ENCODE measurements at places on chromosomes 7 and 10.
A peak's percentile ranks its signal among the peaks of the same experiment; 100 is the strongest.

GRCh38 chr7:36636126-36636525 lies 88.2 kb downstream of the AOAH start:
- no peak for DNase-seq

DNA sequence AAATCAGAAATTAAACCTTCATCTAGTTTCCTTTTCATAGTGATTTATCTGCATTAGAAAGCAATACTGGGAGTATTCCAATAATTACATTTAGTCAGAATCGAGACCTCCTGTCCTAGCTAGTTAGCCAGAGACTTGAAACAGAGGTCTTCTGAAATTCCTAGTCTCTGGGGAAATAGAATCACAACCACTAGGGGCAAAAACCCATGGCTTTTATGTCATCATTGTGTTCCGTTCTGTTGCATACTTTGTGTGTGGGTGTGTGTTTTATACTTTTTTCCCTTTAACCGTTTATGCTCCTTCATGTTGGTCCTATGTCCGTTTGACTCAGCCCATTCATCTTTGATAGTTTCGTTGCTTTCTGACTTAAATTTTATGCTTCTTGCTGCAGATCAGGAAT lies 79.8 kb downstream of the RALA start:
- DNase-seq, result no peak

DNA sequence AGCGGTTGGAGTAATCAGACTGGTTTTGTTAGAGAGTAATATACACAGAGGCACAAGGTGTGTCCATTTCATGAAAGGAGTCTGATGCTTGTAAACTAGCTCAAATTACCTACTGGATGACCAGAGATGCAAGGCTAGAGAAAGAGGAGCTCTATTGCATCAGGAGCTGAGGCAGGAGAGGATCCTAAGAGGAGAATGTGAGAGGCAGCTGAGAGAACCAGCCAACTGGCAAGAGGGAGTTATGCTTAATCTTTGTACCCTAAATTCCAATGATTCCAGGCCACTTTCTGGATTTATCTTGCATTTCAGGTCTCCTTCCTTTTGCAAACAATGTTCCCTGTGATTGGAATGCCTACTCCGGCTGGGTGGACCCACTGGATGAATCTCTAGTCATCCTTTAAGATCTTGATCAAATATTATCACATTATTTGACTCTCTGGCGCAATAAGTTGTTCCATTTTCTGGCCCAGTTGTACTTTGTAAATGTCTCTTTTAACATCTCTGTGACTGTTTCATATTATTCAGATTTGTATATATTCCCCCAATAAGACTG lies 57.5 kb upstream of the PTPN12 start:
- peak; percentile 27 for DNase-seq

DNA sequence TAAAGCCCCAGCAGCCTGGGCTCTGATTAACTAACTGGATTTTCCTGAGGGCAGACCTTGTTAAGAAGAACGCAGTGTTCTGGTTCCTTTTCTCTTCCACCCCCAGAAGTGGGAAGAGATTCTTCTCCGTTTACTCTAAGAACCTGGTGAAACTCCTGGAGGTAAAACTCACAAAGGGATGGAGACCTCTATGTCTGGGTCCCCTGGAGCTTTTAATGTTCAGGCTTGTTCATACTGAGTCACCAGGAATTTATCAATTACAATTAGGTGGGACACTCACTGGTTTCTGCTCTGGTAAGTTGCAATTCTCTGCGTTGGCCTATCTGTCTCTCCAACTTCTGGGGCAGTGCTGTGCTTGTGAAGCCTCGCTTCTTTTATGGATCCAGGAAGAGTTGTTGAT lies 73.3 kb upstream of the CACNB2 start:
- DNase-seq, result no peak

GRCh38 chr10:133276100-133276434 lies 601 bp downstream of the ADAM8 start:
- no peak for DNase-seq

GRCh38 chr7:28358423-28358868 lies 53.9 kb upstream of the CREB5 start:
- DNase-seq, result peak; percentile 97

DNA sequence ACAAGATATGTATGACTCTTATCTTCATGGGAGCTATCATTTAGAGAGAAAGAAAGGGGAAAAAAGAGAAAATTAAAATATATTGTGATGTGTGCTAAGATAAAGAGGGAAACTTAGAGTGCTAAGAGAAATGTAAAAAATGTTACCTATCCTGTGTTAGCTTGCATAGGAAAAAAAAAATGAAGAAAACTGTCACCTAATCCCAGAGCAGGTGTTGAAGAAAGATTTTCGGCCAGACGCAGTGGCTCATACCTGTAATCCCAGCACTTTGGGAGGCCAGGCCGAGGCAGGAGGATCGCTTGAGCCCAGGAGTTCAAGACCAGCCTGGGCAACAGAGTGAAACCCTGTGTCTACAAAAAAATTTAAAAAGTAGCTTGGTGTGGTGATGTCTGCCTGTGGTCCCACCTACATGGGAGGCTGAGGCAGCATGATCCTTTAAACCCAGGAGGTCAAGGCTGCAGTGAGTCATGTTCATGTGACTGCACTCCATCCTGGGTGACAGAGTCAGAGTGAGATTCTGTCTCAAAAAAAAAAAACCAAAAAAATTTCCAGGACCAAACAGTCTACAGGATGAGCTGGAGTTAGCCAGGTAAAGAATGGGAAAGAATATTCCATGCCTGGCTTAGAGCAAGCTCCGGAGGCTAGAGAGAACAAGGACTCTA lies 2.4 kb upstream of the MKLN1 start:
- DNase-seq, result no peak

DNA sequence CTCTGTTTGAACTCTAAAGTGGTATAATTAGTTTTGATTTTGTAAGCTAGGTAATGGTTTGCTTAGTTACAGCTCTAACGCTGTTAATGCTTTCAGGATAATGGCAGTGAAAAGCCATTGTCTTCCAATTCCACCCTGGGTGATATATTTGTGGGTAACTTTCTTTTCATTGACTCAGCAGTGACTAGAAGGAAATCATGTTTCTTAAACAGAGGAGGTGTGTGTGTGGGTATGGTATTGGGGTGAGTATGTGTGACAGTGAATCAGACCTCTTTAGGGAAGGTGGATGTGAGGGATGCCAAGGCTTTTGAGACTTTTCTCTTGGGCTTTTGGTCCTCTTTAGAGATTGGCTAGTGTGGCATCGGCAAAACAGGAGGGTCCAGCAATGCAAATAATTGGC lies 13.6 kb downstream of the ENTPD7 start:
- no peak for DNase-seq

DNA sequence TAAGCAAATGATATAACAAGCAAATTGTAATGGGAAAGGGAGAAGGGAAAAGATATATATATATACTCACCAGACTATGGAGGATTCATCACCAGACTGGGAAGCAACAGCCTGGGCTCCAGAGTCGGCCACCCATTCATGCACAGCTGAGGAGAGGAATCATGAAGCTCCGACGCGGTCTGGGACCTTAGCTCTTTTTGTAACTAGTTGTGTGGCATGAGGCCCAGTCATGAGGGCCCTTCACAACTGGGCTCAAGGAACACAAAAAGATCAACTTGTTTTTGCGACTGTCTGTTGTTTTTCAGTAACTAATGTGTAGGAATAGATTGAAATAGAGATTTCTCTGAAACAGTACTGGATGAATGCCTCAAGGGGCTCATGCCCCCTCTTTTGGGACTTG lies 911.2 kb downstream of the TYW1 start:
- DNase-seq, result no peak

GRCh38 chr10:50883629-50884028 lies 1.8 kb downstream of the A1CF start:
- no peak for DNase-seq

GRCh38 chr7:115654384-115655214 lies 376.0 kb downstream of the TFEC start:
- DNase-seq, result no peak

GRCh38 chr7:41334071-41334862 lies 368.6 kb downstream of the INHBA start:
- DNase-seq, result no peak

Measured in fibroblast of gingiva (primary cell).